ENCODE measurements at places on chromosomes 7 and 10. TPM values are rescaled to one million over a fixed set of nuclear protein-coding genes. Genes with fewer than 3 reads are reported as not detected.

Gene MOGAT3
- total RNA-seq, result not detected

Gene CALCR
- total RNA-seq, result 0.17 TPM

- DNase-seq, result no peak
These were observed 36.5 kb downstream of the RAPGEF5 start for GRCh38 chr7:22320416-22320815.

- no peak for DNase-seq
These were observed 10.5 kb downstream of the FAM171A1 start for GRCh38 chr10:15360566-15360965.

- DNase-seq, result no peak
These were observed 315.3 kb downstream of the BMPER start for GRCh38 chr7:34220506-34221185.

DNA sequence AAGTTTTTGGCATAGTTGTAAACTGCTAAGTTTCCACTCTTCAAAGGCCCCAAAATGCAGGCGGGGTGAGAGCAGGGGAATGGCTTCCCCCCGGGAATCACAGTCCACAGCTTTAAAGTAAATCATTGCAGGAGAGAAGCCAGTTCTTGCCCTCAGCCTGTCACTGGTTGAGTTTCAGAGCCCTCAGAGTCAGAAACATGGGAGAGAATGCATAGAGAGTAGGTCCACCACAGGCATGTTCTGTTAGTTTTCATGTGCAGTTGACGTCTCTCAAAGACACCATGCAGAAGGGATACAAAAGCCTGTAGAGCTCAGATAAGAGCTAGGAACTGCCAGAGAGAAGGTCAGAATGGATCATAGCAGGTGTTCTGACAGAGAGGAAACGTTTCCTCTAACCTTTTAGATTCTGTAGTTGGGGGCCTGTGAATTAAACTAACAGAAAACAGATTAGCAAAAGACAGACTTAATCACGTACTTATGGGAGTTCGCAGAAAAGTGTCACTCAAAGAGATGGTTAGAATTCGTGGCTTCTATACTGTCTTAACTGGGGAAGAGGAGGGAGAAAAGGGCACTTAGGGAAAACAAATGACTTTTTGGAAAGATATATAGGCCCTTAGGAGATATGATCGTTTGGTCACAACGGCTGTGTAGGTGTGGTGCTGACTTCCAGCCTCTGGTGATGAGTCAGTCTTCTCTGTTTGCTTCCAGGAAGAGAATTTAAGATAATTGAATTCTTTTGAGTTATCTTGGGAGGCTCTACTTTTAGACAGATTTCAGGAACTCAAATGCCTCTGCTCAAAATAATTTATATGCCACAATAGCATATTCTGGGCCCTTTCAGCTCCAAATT, 48.0 kb upstream of the MSRB2 start:
- no peak for DNase-seq

- peak; percentile 47 for DNase-seq
These were observed 6.0 kb downstream of the SRGN start for GRCh38 chr10:69093933-69094332.

- DNase-seq, result no peak
These were observed 61.9 kb upstream of the OPN4 start for GRCh38 chr10:86592413-86592812.

DNA sequence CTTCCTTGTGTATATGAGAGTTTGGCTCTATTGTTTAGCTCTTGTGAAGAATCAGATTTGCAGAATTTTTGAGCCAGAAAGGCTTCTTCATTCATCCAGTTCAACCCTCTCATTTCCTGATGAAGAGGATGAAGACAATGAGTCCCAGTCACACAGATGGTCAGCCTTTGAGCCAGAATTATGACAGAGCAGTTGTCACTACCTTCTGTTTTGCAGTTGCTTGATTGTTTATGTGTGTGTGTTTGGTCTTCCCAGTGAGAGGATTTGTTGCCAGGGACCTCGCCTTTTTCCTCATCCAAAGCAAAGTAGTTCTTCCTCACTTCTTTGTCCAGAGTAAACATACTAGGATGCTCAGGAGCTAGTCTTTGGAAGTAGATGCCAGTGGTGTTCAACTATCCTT, 15.6 kb downstream of the MDFIC start:
- no peak for DNase-seq

DNA sequence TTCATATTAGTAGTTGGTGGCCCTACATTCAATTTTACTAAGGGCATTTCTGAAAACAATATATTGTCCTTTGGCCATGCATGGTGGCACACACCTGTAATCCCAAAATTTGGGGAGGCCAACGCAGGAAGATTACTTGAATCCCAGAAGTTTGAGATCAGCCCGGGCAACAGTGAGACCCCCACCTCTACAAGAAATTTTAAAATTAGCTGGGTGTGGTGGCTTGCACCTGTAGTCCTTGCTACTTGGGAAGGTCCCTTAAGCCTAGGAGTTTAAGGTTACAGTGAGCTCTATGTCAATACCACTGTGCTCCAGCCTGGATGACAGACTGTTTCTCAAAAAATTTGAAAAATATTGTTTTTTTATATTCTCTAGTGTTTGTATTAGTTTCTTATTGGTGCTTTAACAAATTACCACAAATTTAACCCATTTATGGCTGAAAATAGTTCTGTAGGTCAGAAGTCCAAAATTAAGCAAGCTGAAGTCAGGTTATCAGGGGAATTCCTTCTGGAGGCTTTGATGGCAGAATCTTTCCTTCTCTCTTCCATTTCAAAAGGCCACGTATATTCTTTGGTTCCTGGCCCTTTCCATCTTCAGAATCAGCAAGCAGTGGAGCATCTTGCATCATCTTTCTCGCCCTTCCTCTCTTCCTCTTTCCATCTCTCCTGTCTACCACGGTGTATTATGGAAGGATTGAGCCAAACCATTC, 12.4 kb downstream of the CBX3 start:
- DNase-seq, result no peak

- no peak for DNase-seq
These were observed 164.6 kb upstream of the ZMIZ1 start for GRCh38 chr10:78904196-78904595.

All from renal cortical epithelial cell (primary cell).